ENCODE measurements at places on chromosomes 3 and 15. TPM values are rescaled to one million over a fixed set of nuclear protein-coding genes. Genes with fewer than 3 reads are reported as not detected.
A peak's percentile ranks its signal among the peaks of the same experiment; 100 is the strongest.

- DNase-seq = no peak
Observed at GRCh38 chr15:43095708-43096347, 10.0 kb downstream of the UBR1 start.

The EHD4 gene
- 14.7 TPM for total RNA-seq

DNA sequence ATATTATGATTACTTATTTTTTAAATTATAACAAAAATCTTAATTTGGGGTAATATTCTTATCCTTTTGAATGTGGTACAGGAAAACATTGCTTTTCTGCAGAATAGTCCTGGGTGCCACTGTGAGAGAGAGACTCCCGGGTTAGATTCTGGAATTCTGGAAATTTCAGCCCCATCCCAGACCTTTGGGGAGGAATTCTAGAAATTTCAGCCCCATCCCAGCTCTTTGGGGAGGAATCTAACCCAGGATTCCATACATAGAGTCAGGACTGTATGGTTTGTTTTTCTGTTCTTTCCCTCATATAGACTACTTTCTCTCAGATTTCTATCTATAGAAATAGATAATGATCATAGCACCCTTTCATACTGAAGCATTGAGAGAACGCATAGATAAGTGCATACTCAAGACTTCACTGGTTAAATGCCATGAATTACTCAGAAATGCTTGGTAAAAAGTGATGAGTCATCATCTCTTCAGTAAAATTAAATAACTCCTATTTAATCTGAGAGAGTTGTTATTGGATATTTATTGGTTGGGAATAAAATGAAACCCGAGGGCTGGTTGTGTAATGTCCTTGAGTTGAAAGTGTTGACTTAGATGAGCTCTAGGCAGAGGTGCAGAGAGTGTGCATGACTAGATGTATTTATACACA, 8.3 kb downstream of the EIF2AK4 start:
- DNase-seq = peak; percentile 76

The CHST13 gene
- not detected for total RNA-seq

DNA sequence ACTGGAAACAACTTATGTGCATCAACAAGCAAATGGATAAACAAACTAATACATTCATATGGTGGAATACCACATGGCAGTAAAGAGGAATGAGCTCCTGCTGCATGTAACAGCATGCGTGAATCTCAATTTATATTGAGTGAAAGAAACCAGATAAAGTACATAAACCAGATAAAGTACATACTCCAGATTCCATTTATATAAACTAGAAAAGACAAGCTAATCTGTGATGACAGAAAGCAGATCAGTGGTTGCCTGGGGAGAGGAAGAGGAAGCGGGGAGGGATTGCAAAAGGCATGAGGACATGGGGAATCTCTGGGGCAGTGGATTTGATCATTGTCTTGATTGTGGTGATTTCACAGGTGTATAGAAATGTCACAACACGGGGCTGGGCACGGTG, 34.2 kb downstream of the LIMD1 start:
- no peak for DNase-seq

The MED12L gene
- 0.29 TPM for total RNA-seq

GRCh38 chr3:185900228-185900627, 37.6 kb downstream of the TRA2B start:
- peak; percentile 96 for DNase-seq

The ALDH1L1 gene
- not detected for total RNA-seq

The SLC2A2 gene
- total RNA-seq = not detected

The CCNB2 gene
- 44.0 TPM for total RNA-seq

GRCh38 chr3:60792249-60792852, 458.9 kb downstream of the FHIT start:
- no peak for DNase-seq

DNA sequence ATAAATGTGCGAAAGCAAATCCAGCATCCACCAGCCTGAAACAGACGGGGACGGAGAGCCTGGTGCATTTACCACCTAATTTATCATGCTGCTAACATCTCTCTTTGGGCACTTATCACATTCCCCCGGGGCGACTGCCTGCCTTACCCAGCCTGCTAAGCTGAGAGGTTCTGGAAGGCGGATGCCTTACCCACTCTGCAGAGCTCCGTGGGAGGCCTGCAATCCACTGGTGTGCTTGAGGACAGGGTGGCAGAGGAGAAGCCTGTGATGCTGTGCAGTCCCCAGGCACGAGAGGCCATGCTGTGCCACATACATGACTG, 25.5 kb downstream of the MGLL start:
- DNase-seq = no peak

GRCh38 chr15:51561271-51561670, 61.3 kb downstream of the DMXL2 start:
- DNase-seq = no peak

The GADL1 gene
- total RNA-seq = not detected

- DNase-seq = no peak
Observed at GRCh38 chr15:69510556-69510955, 57.9 kb downstream of the RPLP1 start.

The ZIC4 gene
- 0.53 TPM for total RNA-seq

DNA sequence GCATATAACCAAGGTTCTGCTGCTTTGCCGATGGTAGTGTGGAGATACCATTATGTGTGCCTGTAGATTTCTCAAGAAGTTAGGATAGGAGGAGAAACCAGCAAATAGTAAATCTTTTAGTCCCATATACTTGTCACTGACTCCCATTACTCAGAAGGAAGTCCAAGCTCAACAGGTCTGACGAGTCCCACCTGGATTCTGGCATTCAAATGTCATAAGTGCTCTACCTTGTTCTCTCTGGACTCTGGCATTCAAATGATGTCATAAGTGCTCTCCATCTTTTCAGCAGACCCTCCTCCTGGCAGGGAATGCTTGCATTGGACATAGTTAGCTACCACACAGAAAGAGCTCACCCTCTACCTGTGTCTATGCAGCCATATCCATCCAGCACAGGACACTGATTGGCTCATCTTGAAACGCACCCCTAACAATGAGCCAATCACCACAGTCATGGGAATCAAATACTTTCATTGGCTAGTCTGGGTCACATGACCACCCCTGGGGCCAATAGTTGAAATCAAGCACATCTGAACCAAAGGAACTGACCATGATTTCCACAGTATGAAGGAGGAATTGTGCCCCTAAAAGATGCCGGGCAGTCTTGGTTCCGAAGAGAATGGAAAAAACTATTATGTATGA, 205.0 kb upstream of the ADAMTS9 start:
- no peak for DNase-seq

- no peak for DNase-seq
Observed at GRCh38 chr3:170804078-170804477, 65.9 kb downstream of the RPL22L1 start.

DNA sequence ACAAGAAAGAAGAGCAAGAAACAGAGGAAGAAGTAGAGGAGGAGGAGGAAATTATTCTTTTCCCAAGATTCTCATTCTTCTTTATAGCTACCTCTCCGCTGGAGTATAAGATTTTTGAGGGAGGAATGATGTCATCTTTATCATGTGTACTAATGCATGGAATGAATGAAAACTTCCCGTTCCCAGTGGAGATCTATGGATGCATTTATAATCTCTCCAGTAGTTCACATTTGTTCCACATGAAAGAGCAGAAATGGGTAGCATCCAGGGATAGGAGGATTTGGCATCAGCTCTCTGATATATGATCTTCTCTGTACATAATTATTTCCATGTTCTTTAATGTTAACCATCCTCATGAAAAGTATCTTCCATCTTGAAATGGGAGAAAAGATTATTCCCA, 244.4 kb downstream of the ADAMTSL3 start:
- DNase-seq = no peak

GRCh38 chr15:85880501-85881190, 85.9 kb upstream of the KLHL25 start:
- DNase-seq = no peak

DNA sequence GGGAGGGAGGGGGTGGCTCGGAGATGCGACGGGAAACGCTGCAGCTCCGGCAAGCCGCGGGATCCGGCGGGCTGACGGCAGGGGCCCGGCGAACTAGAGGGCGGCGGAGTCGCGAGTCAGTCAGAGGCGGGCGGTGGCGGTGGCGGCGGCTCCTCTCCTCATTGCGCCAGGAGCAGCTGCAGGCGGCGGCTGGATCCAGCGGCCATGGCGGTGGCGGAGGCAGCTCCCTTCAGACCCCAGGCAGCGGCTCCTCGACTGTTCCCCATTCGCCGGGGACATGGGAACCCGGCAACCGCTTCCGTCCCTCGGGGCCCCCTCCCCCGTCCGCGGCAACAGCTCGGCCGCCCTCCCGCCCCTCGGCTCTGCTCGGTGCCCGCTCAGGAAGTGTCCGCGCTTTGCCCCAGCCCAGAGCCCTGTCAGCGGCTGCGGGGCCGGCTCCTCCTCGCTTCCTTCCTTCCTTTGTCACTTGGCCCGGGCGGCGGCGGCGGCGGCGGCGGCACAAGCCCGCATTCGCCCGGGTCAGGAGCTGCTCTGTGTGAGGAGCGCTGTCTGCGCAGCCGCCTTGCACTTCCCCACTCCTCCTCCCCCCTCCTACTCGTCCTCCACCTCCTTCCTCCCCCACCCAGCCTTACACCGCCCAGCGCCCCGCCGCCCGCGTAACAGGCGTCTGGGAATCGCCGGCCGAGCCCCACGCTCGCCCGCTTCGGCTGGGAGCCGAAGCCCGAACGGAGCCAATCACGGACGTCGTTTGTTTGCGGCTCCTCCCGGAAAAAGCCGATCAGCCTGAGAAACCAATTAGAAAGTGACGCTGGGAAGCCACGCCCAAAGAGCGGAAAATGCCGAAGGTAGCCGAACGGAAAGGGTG, at the start of gene GSK3B:
GSK3B (minus strand) TSS at position 537 of the 865 bp plus-strand sequence. CDS start 1,013 bp downstream, outside the sequence.
- peak; percentile 68 for DNase-seq

DNA sequence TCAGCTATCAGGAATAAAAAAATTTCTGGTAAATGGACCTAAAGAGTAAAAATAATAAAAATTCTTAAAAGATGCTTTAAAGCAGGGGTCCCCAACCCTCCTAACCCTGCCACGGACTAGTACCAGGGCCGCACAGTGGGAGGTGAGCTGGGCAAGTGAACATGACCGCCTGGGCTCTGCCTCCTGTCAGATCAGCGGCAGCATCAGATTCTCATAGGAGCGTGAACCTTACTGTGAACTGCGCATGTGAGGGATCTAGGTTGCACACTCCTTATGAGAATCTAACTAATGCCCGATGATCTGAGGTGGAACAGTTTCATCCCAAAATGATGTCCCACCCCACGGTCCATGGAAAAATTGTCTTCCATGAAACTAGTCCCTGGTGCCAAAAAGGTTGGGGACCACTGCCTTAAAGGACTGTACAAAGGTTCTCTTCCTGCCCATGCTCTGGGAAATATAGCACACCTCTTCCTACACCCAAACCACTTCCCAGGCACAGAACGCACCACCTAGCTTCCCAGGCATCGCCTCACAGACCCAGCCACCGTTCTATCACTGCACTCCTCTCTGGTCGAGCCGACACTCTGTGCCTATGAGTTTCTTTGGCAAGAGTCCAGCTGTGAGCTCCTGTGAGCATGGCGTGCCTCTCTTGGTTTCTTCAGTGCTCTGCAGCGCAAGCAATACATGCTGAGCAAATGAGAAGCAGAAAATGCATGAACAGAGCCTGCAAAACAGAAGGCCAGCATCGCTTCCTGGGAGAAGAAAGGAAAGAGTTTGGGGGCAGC, 104.9 kb downstream of the OCA2 start:
- DNase-seq = no peak

GRCh38 chr3:50396502-50396901, 37.2 kb upstream of the TMEM115 start:
- no peak for DNase-seq

DNA sequence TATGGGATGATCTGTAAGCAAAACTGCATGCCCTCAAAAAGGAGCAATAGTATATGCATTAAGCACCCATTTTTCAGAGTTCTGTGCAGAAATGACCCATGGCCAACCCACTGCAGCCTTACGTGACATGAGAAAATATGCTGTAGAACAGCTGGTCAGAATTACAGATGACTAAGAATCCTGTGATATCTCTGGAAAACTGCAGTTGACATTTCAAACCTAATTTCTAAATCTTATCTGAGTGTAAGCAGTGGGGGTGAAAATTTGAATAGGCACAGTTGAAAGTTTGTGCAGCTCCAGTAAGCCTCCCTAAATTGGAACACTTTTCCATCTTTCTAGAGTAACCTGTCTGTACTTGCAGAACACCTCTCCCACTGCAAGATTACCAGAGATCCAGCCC, 28.7 kb upstream of the COL6A6 start:
- DNase-seq = no peak

The EDEM1 gene
- 50.5 TPM for total RNA-seq

DNA sequence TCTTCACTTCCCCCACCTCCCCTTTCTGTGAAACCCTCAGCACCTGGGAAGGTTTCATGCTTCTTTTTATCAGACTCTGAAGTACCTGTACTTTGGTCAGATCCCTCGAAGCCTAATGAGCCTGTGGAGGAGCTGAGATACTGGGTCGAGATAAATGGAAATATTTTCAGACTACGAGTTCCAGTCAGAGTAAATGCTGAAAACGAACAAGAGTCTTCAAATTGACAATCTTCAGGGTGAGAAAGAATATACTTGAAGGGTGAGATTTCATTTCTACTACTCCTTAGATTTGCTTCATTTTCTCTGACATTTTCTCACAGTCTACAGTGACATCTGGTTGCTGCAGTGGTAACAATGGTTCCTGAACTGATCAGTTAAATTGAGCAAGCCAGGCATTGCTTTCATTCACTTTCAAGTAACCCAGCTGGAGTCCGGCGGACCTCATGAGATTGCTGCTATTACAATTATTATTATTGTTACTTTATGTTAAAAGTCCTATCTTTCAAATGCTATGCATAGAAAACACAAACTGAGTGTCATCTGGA, 337.2 kb downstream of the VGLL3 start:
- no peak for DNase-seq

GRCh38 chr3:156400735-156401134, 154.2 kb downstream of the SSR3 start:
- no peak for DNase-seq

GRCh38 chr3:34357461-34357860, 559.0 kb downstream of the PDCD6IP start:
- DNase-seq = no peak

DNA sequence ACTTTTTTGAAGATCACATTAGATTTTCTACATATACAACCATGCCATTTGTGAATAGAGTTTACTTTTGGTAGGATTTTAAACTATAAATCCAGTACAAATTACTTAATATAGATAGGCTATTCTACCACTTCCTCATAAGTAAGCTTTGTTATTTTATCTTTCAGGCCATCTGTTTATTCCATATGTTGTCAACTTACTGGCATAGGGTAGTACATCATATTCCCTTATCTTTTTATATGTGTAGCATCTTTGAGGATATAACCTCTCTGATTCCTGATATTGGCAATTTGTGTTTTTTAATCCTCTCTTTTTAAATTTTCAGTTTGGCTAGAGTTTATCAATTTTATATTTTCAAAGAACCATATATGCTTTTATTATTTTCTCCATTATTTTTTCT, 515.4 kb downstream of the DIPK2A start:
- DNase-seq = no peak

- DNase-seq = no peak
Observed at GRCh38 chr15:42283671-42284070, 10.4 kb upstream of the TMEM87A start.

The AMIGO3 gene
- total RNA-seq = not detected

- peak; percentile 96 for DNase-seq
Observed at GRCh38 chr3:156535162-156535627, 19.7 kb downstream of the SSR3 start.

The DISP2 gene
- total RNA-seq = 0.23 TPM

GRCh38 chr3:154060238-154061000, 60.8 kb upstream of the ARHGEF26 start:
- no peak for DNase-seq

- peak; percentile 8 for DNase-seq
Observed at GRCh38 chr3:193095366-193095765, 145.7 kb upstream of the PLAAT1 start.

The PLCH1 gene
- total RNA-seq = not detected

- DNase-seq = no peak
Observed at GRCh38 chr3:60633644-60634043, 617.6 kb downstream of the FHIT start.

- no peak for DNase-seq
Observed at GRCh38 chr15:40264321-40265153, 18.3 kb downstream of the ANKRD63 start.
